ENCODE measurements at places on chromosomes 7 and 10.

DNA sequence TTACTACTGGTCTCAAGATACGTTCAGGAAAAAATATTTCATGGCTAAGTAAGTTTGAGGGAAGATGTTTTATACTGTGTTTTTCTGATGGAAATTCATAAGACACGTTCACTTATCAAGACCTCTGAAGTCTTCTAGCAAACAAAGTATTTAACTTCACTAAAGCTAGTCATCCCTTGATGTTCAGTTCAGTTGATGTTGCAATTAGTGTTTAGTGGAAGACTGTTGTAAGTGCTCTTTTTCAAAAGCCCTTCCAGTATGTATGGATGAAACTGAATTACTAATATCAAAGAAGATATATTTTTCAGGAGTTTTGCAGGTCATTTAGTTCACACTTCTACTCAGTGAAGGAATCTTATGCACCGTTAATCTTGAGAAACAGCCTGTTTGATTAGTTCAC is 25.1 kb downstream of the CUL1 start:
- no peak for ATAC-seq

DNA sequence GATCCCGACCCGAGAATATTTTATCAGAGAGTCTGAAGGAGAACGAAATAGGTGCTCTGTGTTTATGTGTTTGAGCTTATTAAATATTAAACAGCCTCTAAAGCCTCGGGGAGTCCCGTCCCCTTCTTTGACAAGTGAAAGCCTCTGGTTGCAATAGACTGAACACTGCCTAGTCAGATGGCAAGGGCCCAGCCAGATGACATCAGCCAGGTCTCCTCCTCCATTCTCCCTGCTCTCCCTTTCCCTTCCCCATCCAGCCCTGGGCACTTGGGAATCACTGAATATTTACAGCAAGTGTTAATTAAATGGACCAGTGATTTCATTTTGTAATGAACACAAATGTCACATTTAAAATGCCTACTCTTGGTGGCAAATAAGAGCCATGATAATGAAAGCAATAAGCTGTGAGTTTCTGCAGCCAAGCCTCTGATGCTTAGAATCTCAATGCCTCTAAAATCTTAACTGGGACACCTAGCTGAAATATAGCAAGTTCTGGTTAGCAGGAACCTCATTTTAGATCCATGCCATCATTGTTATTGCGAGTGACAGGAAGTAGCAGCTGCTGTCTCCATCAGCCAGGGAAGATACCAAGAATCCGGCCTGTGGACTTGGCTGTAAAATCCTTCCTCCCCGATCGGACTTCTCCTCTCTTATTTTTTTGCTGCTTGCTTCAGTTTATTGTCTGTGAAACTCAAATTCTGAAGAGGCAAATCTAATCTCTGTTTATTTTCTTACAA is 202.1 kb downstream of the PRPF18 start:
- ATAC-seq = no peak

DNA sequence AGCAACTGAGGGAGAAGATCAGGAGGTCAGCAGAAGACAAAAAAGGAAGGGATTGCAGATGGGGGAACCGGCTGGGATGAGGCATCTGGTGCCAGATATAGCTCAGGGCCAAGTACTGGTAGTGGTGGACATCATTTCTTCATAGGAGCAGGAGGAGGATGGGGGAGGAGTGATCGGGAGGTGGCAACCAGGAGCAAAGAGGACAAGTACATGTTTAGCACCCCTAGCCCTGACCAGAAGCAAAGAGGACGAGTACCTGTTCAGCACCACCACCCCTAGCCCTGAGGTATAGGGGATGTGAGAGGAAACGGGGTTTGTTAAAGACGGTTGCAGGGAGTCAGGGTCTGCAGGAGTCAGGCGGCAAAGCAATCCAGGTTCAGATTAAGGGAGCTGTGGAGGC is 84.5 kb upstream of the NPS start:
- no peak for ATAC-seq

DNA sequence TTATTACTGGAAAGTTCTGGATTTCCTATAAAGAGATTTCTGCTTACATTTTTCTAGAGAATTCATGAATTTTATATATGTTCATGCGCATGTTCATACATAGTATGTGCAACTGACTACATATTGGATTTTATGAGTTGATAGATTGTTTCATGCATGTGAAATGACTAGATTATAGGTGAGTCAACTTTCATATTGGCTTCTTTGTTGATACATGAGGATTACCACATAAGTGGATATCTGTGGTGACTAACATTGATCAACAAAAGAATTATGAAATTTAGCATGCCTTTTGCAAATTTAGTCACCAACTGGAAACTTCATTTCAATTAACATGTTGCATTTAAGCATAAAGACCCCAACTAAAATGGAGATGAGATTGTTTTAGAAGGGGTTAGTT is 99.0 kb downstream of the GNAT3 start:
- no peak for ATAC-seq

GRCh38 chr7:29922921-29923700 is 66.5 kb downstream of the SCRN1 start:
- no peak for ATAC-seq

DNA sequence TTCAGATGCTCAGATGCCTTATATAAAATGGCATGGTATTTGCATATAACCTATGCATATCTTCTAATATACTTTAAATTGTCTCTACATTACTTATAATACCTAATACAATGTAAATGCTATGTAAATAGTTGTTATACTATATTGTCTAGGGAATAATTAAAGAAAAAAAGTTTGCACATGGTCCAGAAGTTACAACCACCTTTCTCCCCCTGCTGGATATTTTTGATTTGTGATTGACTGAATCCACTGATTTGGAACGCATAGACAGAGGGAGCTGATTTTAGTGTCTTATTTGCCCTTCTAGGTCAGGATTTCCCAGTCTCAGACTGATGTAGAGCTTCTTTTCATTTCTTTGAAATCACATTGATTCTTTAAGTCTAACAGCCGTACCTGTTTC is 31.8 kb downstream of the MDFIC start:
- ATAC-seq = no peak

- ATAC-seq = no peak
These were observed 56.2 kb upstream of the SMNDC1 start for GRCh38 chr10:110360857-110361474.

DNA sequence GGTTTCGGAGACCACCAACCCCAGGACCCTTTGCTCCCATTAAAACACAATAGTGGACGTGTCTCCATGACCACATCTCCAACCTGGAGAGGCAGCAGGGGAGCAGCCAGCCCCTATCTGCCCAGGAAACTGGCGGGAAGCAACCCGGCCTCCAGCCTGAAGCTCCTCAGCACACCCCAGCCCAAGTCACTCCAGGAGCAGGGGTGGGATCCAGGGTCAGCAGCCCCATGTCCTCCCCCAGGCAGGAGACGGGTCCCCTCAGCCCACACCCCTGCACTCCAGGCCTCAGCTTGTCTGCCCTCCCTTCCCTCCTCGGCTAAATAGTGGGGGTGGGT is 601 bp downstream of the ADAM8 start:
- ATAC-seq = no peak

- ATAC-seq = no peak
These were observed 2.4 kb upstream of the KLF14 start for GRCh38 chr7:130736298-130736900.

GRCh38 chr7:51316666-51317581 is at the start of gene COBL:
Gene COBL, minus strand, starts transcription at chr7:51316809. Its CDS starts 176 bp downstream, at chr7:51316633.
- ATAC-seq = peak; percentile 4

DNA sequence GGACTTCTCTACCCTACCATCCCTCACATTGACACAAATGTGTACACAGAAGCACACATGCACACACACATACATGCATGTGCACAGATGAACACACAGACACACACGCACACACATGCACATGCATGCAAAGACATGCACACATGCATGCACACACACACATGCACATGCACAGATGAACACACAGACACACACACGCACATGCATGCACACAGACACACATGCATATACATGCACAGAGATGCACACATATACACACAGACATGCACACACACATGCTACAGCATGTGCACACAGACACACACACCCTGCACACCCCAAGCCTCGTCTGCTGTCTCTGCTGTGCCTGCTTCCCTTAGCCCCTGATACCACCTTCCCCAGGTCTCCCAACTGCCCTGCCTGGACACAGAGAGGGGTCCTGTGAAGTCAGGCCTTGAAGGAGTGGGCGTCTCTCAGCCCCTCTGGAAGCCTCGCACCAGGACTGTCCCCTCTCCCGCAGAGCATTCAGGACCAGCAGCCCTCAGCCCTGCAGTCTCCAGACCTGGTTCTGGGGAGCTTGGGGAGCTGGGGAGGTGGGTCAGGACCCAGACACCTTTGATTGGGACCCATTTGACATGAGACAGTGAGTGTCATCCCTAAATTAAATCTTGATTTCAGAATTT is 181.8 kb downstream of the DNAJB6 start:
- no peak for ATAC-seq

GRCh38 chr7:113368256-113368655 is 249.9 kb upstream of the SMIM30 start:
- no peak for ATAC-seq

DNA sequence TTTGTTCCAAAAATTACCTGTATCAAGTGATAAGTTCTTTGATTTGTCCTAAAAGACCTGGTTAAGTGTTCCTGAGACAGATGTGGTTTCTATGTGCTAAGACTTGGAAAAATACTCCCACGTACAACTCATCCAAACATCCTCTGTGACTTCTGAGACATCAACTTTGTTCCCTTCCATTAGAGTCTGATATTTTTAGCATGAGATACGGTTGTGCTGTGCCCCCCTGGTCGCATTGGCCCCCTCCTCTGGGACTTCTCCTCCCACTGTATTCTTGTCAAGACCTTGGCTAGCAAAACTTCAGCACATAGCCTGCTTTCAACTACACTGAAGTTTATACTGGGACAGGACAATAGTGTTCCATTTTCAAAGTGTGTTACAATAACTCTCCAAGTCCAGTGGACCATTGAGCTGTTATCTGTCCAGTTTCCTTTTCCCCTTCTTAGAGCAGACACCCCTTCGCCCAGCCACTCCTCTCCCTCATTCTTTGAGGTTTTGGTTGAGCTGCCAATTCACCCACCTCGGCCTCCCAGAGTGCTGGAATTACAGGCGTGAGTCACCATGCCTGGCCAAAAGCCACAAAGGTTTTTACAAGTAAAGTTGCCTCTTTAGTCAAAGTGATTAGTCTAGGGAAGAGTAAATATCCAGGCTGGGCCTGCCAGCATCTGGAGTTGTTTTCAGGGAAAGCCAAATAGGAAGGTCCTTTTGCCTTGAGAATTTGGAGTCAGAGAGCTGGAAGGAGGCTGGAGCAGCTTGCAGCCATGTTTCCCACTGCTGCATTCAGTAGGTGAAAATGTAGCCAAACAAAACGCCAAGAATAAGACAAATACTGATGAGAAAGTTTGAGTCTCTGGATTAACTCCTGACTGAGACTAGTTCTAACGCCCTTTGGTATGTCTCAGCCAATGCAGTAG is 17.8 kb upstream of the PDLIM1 start:
- no peak for ATAC-seq

GRCh38 chr7:37128327-37129034 is 320.2 kb downstream of the ELMO1 start:
- no peak for ATAC-seq

- ATAC-seq = no peak
These were observed 173.1 kb downstream of the MYOF start for GRCh38 chr10:93309062-93309461.

DNA sequence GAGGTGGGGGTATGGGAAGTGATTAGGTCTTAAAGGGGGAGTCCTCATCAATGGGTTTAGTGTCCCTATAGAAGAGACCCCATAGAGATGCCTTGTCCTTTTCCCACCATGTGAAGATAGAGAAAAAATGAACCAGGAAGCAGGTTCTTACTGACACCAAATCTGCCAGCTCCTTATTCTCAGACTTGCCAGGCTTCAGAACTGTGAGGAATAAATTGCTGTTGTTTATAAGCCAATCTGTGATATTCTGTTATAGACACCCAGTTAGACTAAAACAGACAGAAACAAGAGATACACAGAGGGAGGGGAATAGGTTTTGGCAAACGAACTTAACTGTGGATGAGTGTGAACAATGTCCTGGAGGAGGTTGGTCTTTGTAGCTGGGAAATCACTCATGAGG is 381.4 kb downstream of the ADRA2A start:
- no peak for ATAC-seq

DNA sequence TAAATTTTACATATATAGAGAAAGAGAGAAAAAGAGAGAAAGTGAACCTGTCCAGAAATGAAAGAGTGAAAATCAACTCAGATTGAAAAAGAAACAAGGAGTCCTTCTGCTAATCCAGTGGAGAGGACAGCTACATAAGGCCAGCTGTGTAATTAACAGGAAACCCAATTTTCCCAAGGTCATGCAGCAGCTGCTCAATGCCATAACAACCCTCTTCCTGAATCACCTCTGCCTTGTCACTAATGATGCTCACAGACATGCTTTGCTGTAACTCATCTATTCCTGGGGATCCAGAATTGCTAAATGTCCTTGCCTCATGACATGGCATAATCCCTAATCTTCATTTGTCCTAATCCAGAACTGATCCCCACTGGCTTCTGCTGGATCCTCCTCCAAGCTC is 288.6 kb downstream of the NEBL start:
- ATAC-seq = no peak
